ENCODE measurements at places on chromosomes 2 and 18. TPM values are rescaled to one million over a fixed set of nuclear protein-coding genes. Genes with fewer than 3 reads are reported as not detected.

ITGAV gene
- total RNA-seq: 91.6 TPM

GREB1 gene
- total RNA-seq: 32.6 TPM

IKZF2 gene
- 7.9 TPM for total RNA-seq

DNA sequence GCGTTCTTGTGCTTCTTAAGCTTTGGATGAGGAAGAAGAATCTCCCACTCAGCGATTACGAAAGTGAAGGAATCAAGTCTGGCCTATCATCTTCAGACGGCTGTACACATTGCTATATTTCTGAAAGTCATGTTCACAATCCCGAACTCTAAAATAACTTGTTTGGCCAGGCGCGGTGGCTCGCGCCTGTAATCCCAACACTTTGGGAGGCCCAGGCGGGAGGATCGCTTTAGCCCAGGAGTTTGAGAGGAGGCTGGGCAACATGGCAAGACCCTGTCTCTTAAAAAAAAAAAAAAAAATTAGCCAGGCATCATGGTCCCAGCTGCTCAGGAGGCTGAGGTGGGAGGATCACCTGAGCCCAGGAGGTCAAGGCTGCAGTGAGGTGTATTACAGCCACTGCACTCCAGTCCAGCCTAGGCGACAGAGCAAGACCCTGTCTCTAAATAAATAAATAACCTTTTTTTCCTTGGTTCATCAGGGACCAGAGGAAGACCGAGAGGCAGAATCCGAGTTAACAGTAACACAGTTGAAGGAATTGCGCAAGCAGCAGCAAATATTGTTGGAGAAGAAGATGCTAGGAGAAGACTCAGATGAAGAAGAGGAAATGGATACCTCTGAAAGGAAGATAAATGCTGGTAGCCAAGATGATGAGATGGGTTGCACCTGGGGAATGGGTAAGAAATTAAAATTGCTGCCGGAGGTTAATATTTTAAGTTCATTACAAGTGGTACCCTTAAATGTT, 1.1 kb downstream of the SLC4A1AP start:
- peaks cover 36% of the 10 kb centered on the region for H3K36me3 ChIP-seq
- peaks cover 19% of the 10 kb centered on the region for H3K4me1 ChIP-seq
- H3K27ac ChIP-seq: no peak overlapping the region
- H3K27me3 ChIP-seq: no peaks in the 10 kb centered on the region
- DNase-seq: no peak
- peak overlapping the region; percentile 87 for H3K4me3 ChIP-seq

GRCh38 chr18:36534154-36534688, 236.7 kb downstream of the FHOD3 start:
- no peaks in the 10 kb centered on the region for H3K27me3 ChIP-seq
- H3K4me1 ChIP-seq: peaks cover 35% of the 10 kb centered on the region
- peak overlapping the region; percentile 8 for H3K27ac ChIP-seq
- H3K4me3 ChIP-seq: no peak overlapping the region
- no peaks in the 10 kb centered on the region for H3K36me3 ChIP-seq
- DNase-seq: peak; percentile 13

- no peak overlapping the region for H3K4me3 ChIP-seq
- no peak overlapping the region for H3K27ac ChIP-seq
- no peaks in the 10 kb centered on the region for H3K4me1 ChIP-seq
- DNase-seq: no peak
- H3K27me3 ChIP-seq: no peaks in the 10 kb centered on the region
Observed at GRCh38 chr2:209976698-209977385, 25.6 kb upstream of the RPE start.

Data from cardiac muscle cell (in vitro differentiated cells and primary cell).